ENCODE measurements at places on chromosomes 2 and 18.
A peak's percentile ranks its signal among the peaks of the same experiment; 100 is the strongest.

DNA sequence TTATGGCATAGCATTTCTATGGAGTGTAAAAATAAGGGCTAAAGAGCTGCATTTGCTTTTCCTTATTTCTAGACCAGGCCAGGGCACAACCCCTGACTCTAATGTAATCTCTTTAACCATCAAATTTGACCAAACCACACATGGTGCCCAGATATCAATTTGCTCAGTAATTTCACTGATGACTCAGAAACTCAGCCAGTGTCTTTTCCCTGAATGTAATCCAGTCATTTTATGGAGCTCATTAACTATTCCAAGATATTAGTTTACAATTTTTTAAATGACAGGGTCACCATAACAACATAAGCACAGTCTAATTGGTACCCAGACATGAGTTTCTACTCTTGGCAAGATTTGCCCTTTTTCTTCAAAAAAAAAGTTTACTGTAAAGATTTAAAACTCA lies 270.8 kb upstream of the AGAP1 start:
- no peak for DNase-seq

DNA sequence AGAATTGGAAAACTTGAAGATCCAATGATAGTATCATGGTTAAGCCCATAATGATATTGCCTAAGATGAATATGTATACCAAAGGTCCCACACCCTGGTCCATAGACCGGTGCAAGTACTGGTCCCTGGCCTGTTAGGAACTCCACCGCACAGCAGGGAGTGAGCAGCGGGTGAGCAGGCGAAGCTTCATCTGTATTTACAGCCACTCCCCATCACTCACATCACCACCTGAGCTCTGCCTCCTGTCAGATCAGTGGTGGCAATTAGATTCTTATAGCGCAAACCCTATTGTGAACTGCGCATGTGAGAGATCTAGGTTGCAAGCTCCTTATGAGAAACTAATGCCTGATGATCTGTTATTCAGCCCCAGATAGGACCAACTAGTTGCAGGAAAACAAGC lies 402.4 kb downstream of the EPHA4 start:
- DNase-seq: no peak

DNA sequence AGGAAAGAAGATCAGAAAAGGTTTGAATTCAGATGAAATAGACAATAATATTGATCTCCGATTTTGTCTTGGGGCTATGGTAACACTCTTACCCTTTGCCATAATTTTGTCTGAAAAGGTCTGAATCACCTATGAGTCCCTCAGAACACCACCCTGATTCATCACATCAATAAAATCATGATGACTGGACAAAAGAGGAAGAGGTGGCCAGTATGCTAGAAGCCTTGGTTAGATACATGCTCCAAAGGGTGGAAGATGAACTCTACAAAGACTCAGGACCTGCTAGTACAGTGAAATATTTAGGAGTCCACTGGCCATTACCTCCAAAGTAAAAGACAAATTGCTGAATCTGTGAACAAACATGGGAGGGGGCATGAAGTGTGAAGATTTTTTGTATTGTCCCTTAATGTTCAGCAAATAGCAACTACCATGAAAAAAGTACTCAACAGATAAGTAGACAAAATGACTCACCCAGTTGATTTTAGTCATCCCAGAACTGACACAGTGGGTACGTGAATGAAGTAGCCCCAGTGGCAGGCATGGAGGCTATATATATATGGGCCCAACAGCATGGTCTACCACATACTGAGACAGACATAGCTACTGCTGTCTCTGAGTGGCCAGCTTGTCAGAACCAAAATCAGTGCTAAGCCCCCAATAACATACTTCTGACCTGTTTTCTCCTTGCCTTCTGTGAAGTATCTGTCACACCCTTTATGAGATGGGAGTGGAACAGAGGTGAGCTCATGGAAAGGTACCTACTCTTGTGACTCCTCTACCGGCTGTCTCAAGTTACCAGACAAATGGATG lies 36.5 kb upstream of the GLS start:
- no peak for DNase-seq

DNA sequence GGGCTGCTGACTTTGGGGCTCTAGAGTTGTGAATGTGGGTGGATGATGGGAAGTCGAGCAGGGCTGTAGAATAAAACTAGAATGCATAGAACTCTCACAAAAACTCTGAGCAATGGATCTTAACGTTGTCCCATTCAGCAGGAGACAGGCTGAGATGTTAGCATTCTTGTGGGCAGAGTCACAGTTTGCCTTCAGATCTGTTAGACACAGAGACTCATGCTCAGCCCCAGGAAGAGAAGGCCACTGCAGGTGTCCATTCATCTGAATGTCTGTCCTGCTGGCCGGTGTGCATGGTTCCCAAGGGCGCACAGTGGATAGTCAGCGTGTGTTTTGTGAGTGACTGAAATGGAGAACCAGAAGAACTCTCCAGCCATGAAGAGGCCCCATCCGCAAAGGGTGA lies 111.3 kb downstream of the TSN start:
- no peak for DNase-seq

DNA sequence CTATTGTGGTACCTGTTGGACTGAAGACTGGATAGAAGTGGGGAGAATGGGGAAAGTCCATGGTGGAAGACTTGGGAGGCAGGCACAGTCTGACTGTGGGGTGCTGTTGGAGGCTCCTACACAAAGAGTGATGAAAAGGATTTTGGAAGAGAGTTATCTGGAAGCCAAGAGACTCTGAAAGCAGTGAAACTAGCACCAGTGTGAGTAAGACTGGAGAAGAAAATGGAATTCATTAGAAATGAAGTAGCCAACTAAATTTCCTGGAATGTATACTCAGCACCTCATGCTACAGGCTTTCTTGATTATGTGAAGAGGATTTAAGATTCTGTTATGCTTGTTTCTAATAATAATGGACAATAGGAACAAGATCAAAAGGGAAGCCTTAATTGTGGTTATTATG lies 27.7 kb downstream of the ELP2 start:
- no peak for DNase-seq

DNA sequence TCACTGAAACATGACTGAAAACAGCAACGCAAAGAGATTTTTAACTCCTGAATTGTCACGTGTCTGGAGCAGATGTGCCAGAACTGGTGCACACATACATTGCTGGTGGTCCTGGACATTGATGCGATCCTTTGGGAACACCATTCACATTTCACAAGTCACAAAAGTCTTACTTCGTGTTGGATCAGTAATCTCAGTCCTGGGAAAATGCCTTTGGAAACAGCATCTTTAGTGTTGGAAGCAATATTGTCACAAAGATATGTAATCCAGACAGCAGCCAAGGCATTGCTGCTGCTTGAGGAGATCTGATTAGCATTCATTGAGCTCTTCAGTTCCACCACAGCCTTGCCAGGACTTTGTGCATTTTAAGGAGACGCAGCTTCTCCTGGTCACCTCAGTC lies 126.2 kb upstream of the SH3BP4 start:
- DNase-seq: no peak

DNA sequence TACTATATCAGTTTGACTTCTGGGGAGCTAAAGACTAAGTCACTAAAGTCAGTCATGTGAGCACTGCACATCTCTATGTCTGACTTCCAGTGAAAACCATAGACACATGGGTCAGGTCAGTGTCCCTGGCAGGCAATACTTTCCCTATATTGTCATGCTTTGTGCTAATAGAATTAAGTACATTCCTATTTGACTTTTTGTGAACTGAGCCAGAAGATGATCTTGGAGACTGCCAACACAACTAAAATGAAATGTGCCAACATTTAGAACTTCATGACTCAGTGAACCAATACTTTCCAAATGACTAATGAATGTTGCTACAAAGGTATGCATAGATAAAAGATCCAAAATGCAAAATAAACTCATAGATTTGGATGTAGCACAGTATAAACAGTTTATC lies 820.8 kb upstream of the FAM98A start:
- no peak for DNase-seq

DNA sequence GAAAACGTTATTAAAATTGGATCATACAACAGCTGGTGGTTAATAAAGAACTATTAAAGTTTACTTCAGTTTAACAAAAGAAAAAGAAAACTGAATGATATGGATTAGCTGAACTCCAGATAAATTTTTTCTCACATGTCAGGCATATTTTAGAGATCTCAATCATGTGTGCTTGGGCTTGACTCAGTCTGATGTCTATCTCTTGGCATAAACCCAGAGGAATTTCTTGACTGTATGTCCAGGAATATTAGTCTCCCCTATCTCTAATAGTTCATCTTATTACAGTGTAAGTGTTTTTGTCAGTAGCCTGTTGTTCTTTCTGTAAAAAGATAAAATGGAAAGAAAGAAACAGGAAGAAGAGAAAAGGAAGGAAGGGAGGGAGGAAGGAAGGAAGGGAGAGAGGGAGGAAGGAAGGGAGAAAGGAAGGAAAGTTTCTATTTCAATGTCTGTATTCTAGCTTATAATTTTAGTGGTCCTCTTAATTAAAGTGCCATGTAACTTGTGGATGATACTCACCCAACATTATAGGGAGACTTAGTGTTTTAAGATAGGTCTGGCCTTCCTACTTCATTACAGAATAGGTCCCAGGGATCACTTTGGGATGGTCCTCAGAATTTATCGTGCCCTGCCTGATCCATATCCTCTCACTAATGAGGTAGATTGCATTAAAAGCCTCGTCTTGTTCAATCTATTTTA lies 99.7 kb upstream of the UGP2 start:
- no peak for DNase-seq

DNA sequence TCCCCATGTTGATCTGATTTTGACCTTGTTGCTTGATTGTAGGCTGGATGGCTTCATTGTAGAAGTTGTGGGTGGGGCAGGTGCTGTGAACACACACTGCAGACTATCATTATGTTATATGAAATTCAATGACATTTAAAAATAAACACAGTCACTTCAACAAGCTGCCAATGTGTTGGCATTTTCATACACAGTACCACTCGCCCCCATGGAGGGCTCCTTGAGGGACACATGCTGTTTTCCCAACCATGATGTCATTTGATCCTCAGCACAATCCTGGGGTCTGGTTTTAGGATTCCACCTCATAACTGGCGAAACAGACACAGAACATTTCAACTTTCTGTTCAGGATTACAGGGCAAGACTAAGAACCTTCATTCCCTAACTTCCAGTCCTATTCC lies 86.9 kb downstream of the ZCCHC2 start:
- DNase-seq: no peak

DNA sequence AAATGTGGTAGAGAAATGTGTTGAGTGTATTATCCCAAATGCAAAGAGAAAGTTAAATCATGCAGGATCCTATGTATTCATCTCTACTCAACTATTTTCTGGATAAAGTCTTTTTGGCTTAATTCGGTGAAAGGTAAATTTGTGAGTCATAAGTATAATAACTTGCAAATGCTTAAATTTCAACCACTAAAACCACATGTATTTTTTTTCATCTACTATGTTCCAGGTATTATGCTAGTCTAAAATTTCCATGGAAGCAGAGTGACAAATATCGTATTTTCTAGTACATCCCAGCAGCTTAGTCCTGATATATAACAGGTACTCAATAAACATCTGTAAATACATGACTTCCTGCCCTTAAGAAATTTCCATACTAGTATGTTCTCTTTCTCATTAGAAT lies 6.2 kb downstream of the ALS2 start:
- DNase-seq: no peak

DNA sequence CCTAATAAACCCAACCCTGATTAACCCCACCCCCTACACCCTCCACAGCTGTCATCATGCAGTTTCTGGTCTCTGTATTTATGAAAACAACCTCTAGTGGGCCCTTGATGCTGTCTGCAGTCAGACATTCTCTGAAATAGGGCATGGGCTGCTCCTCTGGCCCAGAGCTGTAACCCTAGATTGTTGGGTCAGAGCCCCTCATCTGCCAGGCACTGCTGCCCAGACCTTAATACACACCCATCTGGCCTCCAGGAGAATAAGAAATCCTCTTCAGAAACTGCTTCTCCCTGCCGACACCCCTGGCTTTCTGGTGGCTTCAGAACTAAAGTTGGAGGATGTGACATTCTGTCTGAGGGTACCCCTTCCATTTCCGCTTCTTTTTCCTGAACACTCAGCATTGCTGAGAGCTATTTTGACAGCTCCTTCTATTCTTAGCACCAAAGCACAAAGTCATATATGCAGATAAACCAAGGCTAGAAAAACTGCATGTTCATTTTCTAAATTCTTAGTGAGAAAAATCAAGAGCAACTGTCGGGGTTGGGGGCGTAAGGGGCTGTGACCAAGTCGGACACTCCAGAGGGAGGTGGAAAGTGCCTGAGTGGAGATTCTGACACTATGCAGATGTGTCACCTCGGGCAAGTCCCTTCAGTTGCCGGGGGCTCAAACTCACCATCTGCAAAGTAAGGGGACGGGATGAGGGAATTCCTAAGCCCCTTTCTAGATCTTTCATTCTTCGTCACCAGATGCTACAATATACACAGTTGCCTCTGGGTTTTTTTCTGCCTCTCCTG lies 28.7 kb downstream of the SRSF7 start:
- DNase-seq: peak; percentile 18

DNA sequence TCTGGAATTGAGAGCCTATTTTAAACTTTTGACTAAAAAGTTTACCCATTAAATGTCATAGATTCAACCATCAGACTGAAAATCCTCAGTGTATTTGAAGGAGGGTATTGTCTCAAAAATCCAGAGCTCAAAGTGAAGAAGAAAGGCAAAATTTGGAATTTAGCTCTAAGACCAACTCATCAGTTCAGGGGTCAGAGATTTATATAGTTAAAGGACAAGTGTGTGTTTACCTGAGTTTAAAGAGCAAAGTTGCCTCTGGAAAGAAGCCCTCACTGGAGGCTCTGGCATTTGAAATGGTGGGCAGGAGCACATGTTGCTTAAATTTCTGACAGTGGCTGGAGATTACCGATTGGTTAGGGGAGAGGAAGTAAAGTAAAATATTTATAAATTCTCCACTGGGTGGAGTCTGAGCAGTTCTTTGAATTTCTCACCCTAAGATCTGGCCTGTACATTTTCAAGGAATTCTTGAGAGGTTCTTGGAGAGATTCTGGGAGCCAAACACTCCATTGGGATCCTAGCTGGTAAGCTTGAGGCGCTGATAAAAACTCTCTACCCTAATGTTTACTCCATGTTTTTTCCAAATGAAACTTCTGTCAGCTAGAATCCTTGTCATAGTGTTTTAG lies at the start of gene KYNU:
KYNU (plus strand) TSS at position 449 of the 623 bp plus-strand sequence. CDS start 7,704 bp downstream, outside the sequence.
- DNase-seq: no peak

- DNase-seq: no peak
Observed at GRCh38 chr2:220127876-220128275, 500.4 kb downstream of the SLC4A3 start.

DNA sequence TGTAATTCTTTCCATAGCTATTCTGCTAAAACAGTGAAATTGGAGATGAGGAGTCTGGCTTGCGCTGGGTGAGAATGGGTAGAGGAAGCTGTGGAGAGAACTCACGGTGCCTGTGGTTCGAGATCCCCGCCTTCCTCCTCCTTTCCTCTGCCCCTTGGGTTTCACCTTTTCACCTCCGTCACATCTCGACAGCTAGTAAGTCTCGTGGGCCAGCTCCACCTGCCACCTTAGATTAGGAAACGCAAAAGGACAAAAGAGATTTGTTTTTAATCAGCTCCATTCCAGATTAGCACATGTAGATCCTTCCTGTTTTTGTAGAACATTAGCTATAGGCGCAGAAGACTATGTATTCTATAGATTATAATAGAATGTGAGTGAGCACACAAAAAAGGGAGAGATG lies 20.6 kb downstream of the TRIB2 start:
- no peak for DNase-seq
